ENCODE measurements at places on chromosomes 5 and 9.
A peak's percentile ranks its signal among the peaks of the same experiment; 100 is the strongest.

GRCh38 chr9:133532937-133533668 lies 1.4 kb upstream of the ADAMTSL2 start:
- DNase-seq, result peak; percentile 38

- DNase-seq, result no peak
Measured at GRCh38 chr9:111016426-111017045, 21.7 kb downstream of the LPAR1 start.

DNA sequence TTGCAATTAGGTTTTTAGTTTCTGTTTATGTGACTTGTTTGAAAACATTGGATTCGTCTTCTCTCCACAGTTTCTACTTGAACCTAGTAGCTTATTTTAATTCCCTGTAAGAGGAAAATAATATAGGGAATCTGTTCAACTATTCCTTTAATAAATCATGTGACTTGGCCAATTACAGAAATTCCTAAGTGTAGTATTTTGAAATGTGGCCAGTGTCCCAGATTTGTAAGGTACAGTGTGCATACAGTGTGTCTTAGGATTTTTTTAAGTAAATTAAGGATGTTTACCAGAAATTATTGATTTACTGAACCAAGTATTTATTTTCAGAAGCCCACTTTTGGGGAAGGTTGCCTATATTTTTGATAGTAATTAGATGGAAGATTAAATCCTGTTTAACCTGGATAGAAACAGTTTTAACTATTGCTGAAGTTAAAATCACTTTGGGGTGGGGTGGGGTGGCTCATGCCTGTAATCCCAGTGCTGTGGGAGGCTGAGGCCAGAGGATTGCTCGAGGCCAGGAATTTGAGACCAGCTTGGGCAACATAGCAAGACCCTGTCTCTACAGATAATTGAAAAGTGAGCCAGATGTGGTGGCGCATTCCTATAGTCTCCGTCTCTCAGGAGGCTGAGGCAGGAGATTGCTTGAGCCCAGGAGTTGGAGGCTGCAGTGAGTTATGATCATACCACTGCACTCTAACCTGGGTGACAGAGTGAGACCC lies 36.9 kb downstream of the G3BP1 start:
- DNase-seq, result no peak

GRCh38 chr9:4066120-4066519 lies 233.7 kb downstream of the GLIS3 start:
- DNase-seq, result no peak

DNA sequence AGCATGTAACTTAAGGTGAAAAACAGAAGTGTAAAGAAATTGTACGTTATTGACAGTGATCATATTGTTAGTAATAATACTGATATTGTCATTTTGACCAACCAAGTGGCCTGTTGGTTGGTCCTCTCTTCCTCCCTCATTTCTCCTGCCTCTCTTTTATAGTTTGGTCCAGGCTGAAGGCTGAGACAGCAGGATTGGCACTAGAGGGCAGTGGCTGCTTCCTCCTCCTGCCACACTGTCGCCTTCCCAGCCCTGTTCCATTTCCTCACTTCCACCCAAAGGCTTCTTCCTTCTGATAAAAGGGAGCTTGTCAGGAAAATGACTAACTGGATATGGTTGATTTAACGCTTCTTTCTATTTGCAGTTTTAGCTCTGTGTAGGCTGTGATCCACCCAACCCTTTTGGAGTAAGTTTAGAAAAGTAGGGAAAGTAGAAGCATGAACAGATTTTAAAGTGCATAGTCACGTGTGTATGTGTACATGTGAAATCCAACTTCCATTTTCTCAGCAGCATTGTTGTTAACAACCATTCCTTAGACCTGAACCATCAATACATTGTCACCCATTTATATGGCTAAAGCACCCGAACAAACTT lies 35.6 kb downstream of the PTCD2 start:
- no peak for DNase-seq

DNA sequence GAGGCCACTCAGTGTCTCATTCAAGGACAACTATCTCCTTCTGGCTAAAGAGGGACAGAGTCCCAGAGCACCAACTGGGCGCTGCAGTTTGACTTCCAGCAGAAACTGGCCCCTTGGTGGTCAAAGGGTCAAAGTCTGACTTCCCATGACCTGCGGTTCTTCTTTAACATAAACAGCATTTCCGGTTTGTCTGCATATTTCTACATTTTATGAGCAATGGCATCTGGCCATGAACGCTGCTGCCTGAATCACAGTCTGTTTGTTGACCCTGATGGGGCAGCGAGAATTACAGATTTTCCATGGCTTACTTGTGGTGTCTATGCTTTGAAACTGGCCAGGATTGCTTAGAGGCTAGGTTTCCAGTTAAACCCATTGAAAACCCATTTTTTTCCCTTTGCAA lies 1.3 kb downstream of the TNFSF15 start:
- DNase-seq, result no peak

- DNase-seq, result peak; percentile 20
Measured at GRCh38 chr9:19493174-19493811, 84.5 kb downstream of the ACER2 start.

DNA sequence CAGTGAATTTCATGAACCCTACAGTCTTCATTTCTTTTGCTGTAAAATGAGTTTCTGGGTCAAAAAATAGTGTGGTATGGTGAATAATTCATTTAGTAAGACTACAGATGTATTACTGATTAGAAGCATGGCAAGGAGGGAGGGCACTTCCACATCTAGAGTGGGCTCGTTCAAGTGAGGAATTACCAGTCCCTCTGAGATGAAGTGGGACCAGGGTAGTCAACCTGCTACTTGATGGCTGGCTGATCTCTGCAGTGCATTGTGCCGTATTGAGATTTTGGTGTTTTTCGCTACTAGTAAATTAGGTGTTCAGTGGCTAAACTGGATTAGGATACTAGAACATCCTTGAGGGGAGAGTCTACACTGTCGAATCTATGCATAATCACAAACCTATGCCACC lies 10.8 kb downstream of the CDC37L1 start:
- no peak for DNase-seq

DNA sequence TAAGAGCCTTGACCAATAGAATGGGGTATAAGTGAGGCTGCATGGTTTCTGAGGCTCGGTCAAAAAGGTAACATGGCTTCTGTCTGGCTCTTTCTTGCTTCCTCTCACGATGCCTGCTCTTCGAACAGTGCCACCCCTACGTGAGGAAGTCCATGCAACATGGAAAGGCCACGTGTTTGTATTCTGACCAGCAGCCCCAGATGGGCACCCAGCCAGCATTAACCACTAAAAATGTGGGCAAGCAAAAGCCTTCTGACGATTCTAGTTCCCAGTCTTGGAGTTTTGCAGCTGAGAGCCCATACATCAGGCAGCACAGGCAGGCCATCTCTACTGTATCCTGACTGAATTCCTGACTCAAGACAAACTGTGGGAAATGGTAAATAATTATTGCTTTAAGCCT lies 24.2 kb upstream of the NREP start:
- no peak for DNase-seq

GRCh38 chr9:11135851-11136250 lies 523.0 kb upstream of the PTPRD start:
- no peak for DNase-seq

GRCh38 chr5:51202161-51202560 lies 181.1 kb upstream of the ISL1 start:
- DNase-seq, result no peak

DNA sequence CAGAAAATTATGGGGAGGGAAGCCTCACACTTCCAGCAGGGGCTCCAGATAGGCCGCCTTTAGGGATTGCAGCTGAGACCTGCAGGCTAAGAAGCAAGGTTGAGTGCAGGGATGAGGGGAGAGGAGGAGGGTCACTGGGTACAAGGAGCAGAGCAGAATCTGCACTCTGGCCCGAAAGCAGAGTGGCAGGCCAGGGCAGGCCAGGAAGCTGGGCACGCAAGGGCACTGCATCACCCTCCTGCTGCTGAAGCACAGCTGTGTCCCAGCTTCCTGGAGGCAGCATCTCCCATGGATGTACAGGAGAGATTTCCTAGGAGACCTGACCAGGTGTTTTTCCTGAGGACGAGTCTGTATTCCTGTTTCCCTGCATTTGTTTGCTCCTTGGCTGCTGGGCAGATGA lies 92.1 kb downstream of the SYK start:
- no peak for DNase-seq

Measured in stimulated activated effector memory CD8-positive, alpha-beta T cell treated with anti-CD3 and anti-CD28 coated beads, Interleukin-12 subunit alpha, Interleukin-12 subunit beta, amount 100 ng/mL, for 72 hours (primary cell).